ENCODE measurements at places on chromosomes 13 and 19.

GRCh38 chr13:23411706-23412105, 21.8 kb downstream of the SACS start:
- no peak for DNase-seq

DNA sequence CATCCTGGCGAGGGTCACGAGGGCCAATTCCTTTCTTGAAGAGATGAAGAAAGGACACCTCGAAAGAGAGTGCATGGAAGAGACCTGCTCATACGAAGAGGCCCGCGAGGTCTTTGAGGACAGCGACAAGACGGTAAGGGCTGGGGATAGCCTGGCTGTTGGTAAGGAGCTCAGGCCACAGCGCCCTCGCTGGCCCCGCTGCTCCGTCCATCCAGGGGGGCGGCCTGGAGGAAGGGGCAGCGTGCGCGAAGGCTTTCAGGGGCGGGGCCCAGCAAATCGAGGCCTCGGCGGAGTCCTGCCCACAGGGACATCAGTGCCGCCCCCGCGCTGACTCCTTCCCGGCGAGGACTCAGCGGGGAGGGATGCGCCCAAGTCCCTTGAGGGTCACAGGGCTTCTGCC, 6.9 kb downstream of the F10 start:
- DNase-seq: no peak

GRCh38 chr19:54315956-54316355, 3.0 kb upstream of the LILRA5 start:
- no peak for DNase-seq

GRCh38 chr13:110555601-110556223, 5.8 kb downstream of the RAB20 start:
- DNase-seq: no peak

DNA sequence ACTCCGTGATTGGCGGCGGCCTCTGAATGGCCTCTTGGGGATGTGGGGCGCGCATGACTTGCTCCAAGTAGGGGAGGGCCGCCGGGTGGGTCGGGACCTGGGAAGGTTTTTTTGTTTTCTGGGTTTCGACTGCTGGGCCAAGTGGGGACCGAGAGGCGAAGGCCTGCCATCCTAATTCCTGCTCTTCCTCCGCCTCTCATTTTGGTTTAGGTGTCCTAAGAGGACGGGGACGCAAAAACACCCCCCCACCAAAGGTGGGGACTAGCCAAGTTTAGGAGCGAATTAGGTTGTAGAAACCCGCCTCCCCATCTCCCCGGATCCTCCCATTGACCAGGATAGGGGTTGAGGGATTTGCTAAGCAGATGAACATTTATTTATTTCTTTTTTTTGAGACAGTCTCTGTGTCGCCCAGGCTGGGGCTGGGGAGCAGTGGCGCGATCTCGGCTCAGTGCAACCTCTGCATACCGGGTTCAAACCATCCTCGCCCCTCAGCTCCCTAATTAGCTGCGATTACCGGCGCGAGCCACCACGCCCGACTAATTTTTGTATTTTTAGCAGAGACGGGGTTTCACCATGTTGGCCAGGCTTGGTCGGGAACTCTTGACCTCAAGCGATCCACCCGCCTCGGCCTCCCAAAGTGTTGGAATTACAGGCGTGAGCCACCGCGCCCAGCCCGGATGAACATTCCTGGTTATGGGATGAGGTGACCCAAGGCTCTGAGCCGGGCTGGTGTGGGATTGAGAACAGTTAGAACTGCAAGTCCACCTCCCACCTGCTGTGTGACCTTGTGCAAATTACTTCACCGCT, 838 bp downstream of the PPP2R1A start:
- no peak for DNase-seq

GRCh38 chr13:64347664-64348063, 2882.5 kb downstream of the PCDH9 start:
- no peak for DNase-seq

GRCh38 chr19:16618248-16618647, 9.8 kb downstream of the MED26 start:
- DNase-seq: no peak

DNA sequence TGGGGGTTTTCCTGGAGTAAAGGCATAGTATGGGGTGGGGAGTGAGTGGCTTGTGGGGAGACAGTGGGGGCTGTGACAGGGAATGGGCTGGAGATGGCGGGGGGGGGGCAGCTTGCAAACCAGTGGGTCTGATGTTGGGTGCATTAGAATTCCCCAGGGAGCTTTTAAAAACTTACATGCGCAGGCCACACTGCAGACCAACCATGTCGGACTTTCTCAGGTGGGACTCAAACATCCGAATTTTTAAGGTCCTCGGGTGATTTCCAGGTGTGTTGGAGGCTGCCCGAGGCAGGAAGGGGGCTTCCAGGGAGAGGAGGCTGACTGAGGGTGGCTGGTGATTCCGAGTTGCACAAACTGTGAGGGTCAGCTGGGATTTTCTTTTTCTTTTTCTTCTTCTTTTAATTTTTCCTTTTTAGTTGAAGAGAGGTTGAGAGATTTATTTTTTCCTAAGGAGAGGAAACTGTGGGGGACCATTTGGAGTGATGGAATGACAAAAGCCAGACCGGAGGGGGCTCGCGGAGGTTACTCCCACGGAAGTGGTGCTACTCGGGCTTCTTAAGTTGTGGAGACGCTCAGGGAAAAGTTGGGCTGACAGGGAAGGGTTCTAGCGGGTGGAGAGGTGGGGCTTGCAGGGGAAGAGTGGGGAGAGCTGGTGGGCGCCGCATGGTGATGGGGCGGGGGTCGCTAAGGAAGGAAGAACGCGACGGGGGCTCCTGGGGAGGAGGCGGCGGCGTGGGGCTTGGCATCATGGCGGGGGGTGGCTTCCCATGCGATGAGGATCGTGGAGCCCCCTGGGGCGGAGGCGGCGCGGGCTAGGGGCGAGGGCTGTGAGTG, 997 bp upstream of the CACNG8 start:
- DNase-seq: no peak

DNA sequence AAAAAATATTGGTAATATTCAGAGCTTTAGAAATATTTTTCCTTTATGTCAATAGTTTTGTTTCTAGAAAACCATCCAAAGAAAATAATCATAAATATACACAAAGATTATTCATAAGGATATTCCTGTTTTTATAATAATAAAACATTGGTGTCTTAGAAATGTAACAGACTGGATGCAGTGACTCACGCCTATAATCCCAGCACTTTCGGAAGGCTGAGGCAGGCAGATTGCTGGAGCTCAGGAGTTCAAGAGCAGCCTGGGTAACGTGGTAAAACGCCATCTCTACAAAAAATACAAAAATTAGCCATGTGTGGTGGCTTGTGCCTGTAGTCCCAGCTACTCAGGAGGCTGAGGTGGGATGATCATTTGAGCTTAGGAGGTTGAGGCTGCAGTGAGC, 106.8 kb downstream of the DHRS12 start:
- DNase-seq: no peak

- DNase-seq: no peak
These were observed 82.8 kb upstream of the KLHL1 start for GRCh38 chr13:70191034-70191433.

GRCh38 chr13:45518525-45519245, 53.9 kb downstream of the COG3 start:
- DNase-seq: no peak

DNA sequence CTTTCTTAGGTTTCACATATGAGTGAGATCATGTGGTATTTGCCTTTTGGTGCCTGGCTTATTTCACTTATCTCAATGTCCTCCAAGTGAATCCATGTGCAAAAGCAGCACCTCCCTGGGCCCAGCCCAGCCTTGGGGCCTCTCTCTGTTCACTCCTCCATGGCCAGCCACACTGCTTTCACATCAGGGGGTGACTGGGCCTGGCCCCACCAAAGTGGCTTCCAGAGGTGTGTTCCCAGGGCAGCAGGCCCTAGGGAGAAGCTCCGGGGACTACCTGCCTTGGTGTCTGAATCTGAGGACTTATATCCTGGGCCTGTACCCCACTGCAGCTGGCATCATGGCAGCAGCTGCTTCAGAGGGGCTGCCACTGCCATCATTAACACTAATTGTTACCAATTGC, 829.9 kb upstream of the SLITRK5 start:
- no peak for DNase-seq

DNA sequence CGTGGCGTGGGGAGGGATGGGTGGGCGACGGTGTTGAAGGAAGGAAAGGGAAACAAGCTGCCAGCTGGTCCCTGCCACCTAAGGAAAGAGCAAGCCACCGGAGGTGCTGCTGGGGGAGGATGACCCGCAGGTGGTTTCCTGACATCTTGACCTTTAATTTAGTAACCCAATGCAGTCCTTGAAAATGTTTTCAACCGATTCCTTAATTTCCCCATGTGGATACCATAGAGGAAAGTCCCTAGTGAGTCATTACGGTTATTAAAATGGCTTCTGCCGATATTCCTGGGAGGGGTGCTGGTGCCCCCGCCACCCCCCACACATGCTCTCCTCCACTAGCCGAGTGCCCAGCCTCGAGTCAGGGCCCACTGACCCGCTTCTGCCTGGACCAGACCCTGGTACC, 6.3 kb upstream of the ANKRD10 start:
- no peak for DNase-seq

DNA sequence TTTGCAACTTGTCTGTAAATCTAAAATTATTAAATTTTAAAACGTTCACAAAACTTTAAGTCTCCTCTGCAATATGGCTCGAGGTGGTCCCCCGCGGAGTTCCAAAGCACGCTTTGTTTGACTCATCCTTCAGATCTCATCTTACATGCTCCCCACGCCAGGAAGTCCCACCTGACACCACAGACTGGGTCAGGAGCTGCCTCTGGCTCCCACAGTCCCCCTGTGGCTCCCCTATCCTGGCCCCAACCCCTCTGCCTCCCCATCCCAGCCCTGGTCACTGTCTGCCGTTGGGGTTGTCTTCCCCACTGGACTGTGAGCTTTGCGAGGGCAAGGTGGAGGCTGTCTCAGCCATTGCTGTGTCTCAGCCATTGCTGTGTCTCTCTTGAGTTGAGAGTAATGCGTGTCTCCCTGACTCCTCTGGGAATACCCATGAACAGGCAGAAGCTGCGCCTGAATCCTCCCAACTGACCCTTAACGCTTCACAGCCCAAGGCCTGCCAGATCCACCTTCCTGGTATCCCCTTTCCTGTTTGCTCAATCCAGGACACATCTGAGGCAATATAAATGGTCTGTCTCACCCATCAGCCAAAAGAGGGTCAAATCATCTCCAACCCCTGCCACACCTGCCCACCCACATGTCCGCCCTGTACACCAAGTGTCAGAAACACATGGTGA, 15.9 kb downstream of the DYRK1B start:
- DNase-seq: no peak

- no peak for DNase-seq
These were observed 27.4 kb downstream of the EFNA2 start for GRCh38 chr19:1312767-1313694.
